ENCODE measurements at places on chromosomes 7 and 10. TPM values are rescaled to one million over a fixed set of nuclear protein-coding genes. Genes with fewer than 3 reads are reported as not detected.

OPN1SW gene
- not detected for polyA plus RNA-seq

C10orf62 gene
- polyA plus RNA-seq: 0.20 TPM

PITX3 gene
- 0.52 TPM for polyA plus RNA-seq

SPDYE8 gene
- polyA plus RNA-seq: not detected

SH3PXD2A gene
- polyA plus RNA-seq: 13.5 TPM

MORN4 gene
- 23.3 TPM for polyA plus RNA-seq

TEX36 gene
- not detected for polyA plus RNA-seq

ZNF655 gene
- 31.5 TPM for polyA plus RNA-seq

CCL24 gene
- polyA plus RNA-seq: not detected

CNTNAP2 gene
- polyA plus RNA-seq: 0.23 TPM

VPS41 gene
- 11.5 TPM for polyA plus RNA-seq

Measured in right cardiac atrium (tissue), 5 donors.